Epithelial cell of umbilical artery (primary cell): ENCODE measurements at places on chromosomes 12 and 14. TPM values are rescaled to one million over a fixed set of nuclear protein-coding genes. Genes with fewer than 3 reads are reported as not detected.

KRT74 gene
- not detected in 2 replicates for total RNA-seq

TEX52 gene
- not detected in 2 replicates for total RNA-seq

SDS gene
- not detected in 2 replicates for total RNA-seq

KRT83 gene
- not detected in 2 replicates for total RNA-seq
